ENCODE measurements at places on chromosomes 7 and 10.

DNA sequence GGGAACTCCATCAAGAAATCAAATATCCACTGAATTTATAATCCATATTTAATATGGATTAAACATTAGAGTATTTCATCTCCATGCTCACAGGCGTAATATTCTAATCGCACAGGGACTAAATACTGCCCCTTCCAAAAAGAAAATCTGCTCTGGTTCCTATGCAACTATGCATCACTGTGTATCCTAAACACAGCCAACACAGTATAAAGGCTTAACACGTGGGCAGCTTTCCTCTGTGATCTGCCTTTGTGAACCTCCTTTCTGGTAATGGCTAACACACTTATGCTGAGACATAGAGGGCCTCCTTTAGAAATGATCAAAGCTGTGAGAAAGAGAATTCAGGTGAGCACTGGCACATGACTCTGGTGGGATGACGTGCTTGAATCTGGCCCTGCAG is 110.2 kb downstream of the RAB11FIP2 start:
- no peak for DNase-seq

DNA sequence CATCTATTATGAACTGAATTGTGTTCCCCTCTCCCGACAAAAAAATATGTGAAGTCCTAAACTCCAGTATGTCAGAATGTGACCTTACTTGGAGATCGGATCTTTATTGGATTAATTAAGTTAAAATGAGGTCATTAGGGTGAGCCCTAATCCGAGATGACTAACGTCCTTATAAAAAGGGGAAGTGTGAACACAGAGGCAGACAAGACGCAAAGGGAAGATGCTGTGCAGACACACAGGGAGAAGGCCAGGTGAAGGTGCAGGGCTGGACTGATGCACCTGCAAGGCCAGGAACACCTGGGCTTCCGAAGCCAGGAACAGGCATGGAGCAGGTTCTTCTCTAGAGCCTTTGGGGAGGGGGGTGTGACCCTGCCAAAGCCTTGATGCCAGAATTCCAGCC is 187.8 kb downstream of the PARD3 start:
- no peak for DNase-seq

DNA sequence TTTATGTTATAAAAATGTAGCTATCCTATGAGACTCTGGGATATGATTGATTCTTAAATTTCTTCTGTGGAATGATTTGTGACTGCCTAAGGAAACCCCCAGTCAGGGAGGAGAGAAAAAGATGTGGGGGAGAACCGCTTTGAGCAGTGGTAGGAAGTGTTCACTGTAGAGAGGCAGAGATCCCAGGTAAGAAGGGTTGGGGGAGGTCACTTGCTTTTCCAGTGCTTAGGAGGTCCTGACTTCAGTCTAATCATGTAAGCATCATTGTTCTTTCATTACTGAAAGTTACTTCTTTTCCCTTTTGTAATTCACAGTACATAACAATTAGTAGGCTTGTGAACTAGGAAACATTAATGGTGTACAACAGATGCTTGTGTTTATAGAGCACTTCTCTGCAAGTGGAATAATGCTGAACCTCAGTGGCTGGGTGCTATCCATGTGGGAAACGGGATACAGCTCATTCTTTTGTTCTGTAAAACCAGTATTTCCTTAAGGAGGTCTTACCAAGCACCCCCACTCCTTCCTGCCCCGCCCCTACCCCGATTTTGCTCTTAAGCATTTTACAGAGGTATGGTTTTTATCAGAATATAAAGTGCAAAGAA is 165.4 kb downstream of the ST7 start:
- no peak for DNase-seq

GRCh38 chr7:87210506-87210905 is 9.0 kb downstream of the TMEM243 start:
- no peak for DNase-seq

DNA sequence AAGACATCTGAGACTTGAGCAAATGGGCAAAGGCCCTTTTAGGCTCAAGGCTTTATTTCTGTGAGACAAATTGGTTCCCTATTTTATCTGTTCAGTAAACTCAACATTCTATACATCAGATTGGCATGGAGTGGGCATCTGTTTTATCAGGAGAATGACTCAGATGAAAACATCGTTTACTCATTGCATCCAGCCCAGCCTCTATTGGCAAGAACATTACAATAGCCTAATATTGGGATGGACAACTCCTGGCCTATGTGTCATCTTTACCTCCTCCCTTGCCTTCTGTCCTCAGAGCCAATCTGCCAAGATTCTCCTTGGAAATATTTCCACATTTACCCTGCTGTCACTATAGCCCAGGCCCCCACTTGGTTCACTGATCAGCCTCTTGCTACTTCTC is 5.5 kb upstream of the BLNK start:
- DNase-seq = no peak

- DNase-seq = no peak
Measured at GRCh38 chr10:90856261-90856660, 1.6 kb downstream of the HTR7 start.

DNA sequence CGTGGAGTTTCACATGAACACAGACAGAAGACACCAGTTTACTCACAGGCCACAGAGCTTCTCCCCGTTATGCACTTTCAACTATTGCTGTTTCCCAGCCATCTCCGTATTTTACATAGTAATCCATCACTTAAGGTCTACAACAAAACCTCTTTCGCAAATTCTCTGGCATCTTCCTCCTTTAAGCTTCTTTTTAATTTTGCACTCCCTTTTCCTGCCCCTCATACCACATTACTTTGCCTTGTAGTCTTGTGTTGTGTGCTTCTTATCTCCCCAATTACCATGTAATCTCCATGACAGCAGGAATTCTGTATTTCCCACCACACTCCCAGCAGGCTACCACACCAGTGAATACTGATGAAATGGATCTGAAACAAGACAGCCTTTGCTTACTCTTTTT is 87.3 kb downstream of the ODAD2 start:
- no peak for DNase-seq

- no peak for DNase-seq
Measured at GRCh38 chr10:127612-128432, 7.4 kb upstream of the ZMYND11 start.
